Stimulated activated CD8-positive, alpha-beta memory T cell treated with anti-CD3 and anti-CD28 coated beads, Interleukin-4, amount 100 ng/mL, for 1 hour (primary cell): ENCODE measurements at places on chromosomes 4 and X.

DNA sequence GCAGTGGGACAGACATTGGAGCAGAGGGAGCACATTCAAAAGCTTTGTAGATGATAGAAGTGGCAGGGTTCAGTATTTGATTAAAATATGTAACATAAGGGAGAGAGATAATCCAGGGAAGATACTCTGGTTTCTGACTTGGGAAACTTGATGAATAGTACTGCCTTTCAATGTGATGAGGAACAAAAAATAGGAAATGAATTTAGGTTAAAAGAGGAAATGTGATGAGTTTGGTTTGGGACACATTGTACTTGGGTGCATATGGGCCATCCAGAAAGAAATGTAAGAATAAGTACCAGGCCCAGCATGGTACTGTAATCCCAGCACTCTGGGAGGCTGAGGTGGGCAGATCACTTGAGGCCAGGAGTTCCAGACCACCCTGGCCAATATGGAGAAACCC, 20.9 kb upstream of the NDNF start:
- no peak for DNase-seq

DNA sequence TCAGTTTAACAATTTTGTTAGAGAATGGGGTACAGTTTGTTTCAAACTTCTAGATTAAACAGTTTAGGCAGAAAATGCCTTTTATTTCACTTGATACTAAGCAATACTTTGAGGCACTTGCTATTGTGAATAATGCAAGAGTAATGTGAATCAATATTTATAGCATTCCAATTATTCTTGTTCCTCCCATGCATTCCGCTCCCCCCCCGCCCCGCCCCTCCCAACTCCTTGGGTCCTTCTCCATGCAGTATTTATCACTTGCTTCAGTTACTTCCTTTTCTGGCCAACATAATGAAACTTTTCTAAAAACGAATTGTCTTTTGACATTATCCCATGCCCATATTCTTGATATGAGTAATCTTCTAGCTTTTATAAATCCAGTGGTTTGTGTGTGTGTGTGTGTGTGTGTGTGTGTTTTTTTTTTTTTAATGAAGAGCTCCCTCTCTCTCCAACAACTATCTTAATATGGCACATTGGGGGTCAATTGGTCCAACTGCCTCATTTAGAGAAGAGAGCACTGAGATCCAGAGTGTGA, 1.6 kb downstream of the BANK1 start:
- no peak for DNase-seq

- no peak for DNase-seq
Observed at GRCh38 chr4:138647433-138647832, 368.1 kb upstream of the NOCT start.

GRCh38 chr4:995311-996026, 2.3 kb upstream of the SLC26A1 start:
- no peak for DNase-seq

DNA sequence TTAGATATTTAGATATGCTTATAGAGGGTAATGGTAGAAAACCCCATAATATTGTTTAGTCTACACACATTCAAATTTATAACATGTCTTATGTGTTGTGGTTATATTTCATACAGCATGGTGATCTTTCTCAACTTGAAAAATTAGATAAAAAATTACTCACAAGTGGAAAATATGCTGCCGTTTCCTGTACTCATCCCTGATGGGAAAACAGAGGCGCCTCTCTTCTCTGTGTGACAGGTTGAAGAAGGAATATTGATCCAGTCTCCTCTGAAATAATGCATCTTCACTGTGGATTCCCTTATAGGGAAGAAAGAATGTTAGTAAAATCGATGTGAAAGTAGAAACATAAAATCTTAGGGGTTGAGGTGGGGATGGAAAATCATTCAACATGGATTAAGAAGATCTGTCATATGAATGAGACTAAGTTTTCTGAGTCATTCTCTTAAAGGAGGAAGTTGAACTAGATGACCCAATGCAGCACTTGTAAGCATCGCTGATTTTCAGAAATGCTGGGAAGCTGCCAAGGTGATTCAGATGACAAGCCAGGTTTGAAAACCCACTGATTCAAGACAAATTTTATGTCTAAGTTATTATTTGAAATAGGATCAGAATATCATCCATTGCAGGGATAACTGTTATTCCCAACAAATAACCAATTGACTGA, 70.7 kb downstream of the ANKRD50 start:
- DNase-seq: no peak

- DNase-seq: no peak
Observed at GRCh38 chr4:146640021-146640464, 1.4 kb downstream of the POU4F2 start.

DNA sequence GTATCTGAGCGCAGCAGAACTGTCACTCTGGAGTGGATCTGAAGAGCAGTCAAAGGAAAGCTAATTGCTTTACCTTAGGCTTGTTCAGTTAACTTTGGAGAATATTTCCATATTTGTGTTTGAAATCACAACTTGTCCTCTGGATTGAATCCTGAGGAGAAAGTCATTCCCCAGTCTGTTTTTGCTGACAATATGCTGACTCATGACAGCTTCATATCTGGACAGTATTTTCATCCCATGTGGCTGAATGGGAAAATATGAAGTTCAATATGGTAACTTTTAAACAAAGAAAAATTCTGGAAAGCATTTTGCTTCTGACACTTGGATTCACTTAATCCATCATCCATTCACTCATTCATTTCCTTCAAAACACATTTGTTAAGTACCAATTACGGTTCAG, 46.3 kb upstream of the MAGEC3 start:
- no peak for DNase-seq

GRCh38 chrX:7154041-7154597, 6.2 kb upstream of the PUDP start:
- no peak for DNase-seq

GRCh38 chrX:115696039-115696438, 135.1 kb downstream of the PLS3 start:
- no peak for DNase-seq

DNA sequence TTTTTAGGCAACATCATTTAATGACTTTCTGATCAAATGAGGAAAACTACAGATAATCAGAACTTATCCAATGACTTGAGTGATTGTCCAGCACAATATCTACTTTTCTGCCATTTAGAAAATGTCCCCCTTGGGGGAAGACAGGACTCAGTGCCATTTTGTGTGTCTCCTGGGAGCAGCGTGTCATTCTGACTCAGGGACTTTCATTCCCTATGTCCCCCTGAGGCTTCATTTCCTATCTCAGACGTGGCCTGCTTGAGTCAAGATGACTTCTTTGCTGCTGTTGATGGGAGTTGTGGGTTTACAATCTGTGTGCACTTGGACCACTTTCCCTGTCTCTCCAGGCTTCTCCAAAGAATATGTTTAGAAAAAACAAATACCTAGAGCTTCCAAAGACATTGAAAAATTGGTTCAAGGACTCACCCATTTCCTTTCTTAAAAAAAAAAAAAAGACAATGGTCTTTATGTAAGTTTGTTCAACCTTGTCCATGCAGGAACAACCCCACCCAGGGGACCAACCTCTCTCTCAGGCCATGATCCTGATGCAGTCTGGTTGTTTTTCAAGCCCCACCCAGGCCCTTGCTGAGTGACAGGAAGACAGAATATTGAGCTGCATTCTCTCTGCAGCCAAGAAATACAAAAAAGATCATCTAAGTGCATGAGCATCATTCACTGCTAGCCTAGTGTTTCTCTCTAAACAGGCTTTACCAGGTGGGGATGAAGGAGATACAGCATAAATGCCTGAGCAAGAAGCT, 34.3 kb upstream of the TMEM154 start:
- DNase-seq: no peak

- DNase-seq: no peak
Observed at GRCh38 chr4:8725845-8726244, 133.3 kb downstream of the CPZ start.

DNA sequence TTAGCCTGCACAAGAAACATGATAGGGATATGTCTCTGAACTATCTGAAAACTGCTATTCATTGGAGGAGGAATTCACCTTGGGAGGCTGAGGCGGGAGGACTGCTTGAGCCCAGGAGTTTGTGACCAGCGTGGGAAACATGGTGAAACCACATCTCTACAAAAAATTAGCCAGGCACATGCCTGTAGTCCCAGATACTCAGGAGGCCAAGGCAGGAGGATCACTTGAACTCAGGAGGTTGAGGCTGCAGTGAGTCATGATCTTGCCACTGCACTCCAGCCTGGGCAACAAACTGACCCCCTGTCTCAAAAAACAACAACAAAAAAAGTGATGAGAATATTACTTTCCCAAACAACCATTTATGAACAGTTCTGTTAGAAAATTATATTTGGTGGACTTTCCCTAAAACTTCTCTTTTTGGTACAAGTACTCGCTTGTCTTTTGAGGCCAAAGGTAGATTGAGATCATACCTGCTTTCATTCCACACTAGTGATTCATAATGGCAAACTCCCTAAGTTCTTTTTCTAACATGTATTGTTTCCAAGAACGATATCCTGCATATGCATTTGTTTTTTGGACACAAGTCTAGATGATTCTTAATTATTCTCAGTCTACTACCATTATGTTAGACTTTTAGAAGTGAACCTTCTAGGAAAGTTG, 33.4 kb downstream of the METTL14 start:
- no peak for DNase-seq

DNA sequence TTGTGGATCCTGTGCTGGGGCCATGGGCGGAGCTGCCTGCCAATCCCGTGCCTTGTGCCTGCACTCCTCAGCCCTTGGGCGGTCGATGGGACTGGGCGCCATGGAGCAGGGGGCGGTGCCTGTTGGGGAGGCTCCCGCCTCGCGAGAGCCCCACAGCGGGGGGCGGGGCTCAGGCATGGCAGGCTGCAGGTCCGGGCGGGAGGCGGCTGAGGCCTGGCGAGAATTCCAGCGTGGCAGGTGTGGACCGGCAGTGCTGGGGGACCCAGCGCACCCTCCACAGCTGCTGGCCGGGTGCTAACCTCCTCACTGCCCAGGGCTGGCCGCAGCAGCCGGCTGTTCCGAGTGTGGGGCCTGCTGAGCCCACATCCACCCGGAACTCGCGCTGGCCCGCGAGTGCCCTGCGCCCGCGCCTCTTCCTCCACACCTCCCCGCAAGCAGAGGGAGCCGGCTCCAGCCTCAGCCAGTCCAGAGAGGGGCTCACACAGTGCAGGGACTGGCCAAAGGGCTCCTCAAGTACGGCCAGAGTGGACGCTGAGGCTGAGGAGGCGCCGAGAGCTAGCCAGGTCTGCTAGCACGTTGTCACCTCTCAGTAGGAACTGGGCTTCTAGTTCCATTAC, 85.9 kb downstream of the GBA3 start:
- no peak for DNase-seq

DNA sequence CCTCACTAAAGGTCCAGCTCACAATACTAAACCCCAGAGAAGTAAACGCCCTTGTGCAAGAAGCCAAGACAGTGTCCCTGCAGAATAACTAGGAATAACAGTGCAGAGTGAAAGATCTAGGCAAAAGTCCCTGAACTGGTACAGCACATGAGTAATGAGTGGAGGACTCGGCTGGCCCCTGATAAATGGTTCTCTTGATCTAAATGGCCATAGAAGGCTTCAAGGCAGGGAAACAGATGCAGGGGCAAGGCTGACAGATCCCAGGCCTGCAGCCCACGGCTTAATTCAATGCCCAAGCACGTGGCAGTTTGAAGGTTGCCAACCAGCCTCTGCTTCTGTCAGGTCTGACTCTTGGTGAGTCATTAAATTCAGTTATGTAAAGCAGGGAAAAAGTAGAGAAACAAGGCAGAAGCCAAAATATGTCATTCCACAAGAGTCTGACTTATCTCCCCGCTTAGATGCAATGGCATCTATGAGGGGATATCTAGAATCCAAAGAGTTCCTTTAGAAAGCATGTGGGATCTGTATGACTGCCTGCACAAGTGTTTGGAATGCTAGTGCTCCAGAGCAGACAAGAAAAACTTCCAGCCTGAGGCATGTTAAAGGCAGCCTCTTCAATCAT, 121.3 kb downstream of the PRDM5 start:
- DNase-seq: no peak

GRCh38 chrX:120617996-120618630, 11.7 kb downstream of the C1GALT1C1 start:
- no peak for DNase-seq

DNA sequence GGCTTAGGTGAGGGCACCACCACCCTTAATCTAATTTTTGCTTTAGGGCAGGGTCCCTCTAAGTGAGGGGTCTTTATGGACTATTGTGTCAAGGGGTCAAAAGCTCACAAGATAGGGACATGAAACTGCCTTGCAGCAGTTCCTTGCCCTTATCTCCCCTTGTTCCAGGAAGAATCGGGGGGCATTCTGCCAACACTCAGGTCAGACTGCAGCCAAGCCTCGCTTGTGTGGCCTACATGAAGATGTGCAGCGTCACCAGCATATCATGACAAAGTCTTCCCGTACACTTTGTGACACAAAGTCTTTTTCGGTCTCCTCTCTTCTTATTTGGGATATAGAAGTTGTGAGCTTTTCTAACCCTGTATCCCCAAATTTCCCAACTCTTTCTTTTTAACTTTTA, 17.5 kb upstream of the USP9X start:
- no peak for DNase-seq

- no peak for DNase-seq
Observed at GRCh38 chrX:13119386-13119785, 75.0 kb upstream of the FAM9C start.

DNA sequence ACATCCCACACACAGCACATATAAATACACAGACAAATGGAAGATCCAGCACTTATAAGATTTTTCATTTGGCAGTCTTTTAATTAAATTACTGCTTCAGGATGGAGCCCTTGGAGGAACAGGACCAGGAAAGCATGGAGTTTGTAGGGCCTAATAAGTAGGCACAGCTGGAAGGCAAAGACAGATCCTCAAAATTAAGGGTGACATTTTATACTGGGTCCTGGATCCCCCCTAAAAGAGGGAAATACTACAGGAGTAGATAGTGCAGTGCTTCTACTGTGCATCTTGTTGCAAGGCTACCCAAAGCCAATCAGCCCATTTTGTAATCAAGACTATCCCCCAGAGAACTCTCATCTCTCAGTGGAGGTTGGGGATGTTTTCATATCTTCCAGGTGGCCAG, 1860.7 kb upstream of the PCDH10 start:
- DNase-seq: no peak

DNA sequence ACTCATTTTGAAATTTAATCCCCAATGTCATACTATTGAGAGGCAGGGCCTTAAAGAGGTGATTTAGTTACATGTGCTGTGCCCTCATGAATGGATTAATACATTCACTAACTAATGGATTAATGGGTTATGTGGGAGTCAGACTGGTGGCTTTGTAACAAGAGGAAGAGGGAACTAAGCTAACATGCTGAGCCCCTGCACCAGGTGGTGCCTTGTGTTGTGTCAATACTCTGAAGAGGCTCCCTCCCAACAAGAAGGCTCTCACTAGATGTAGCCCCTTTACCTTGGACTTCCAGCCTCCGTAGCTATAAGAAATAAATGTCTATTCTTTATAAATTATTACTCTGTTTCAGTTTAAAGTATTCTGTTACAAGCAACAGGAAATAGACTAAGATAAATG, 411.9 kb upstream of the EMCN start:
- no peak for DNase-seq

- DNase-seq: no peak
Observed at GRCh38 chr4:176919631-176920030, 126.9 kb upstream of the VEGFC start.

- DNase-seq: no peak
Observed at GRCh38 chr4:54626113-54626512, 31.6 kb upstream of the KIT start.

- no peak for DNase-seq
Observed at GRCh38 chr4:21811565-21811964, 137.0 kb downstream of the KCNIP4 start.

GRCh38 chrX:123959281-123960063, 2.0 kb upstream of the STAG2 start:
- DNase-seq: no peak

GRCh38 chr4:69610484-69610883, 29.0 kb downstream of the UGT2A2 start:
- no peak for DNase-seq
